SK-N-SH (cell line): ENCODE measurements at places on chromosomes 6 and 20.

- no peaks in the 10 kb centered on the region for H3K27me3 ChIP-seq
- H3K27ac ChIP-seq = no peak overlapping the region
Observed at GRCh38 chr6:39634646-39635341, 90.4 kb downstream of the KIF6 start.

DNA sequence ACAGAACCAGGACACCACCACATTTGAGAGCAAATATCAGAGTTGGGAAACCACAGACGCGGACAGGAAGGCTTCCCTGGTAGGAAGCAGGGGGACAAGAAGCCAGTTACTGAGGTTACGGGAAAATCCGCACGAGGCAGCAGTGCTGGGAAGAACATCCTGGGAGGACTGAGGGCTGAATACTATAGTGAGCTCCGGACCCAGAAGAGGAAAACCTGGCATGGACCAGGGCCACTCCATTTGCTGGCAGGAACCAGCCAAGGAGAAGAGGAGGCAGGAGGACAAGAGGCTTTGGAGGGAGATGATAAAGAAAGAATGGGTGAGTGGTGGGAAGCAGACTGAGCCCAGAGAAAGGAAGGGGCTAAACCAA is 6.1 kb upstream of the DSN1 start:
- no peak overlapping the region for H3K4me3 ChIP-seq
- H3K27me3 ChIP-seq = no peaks in the 10 kb centered on the region
- no peak for DNase-seq
- no peaks in the 10 kb centered on the region for H3K4me1 ChIP-seq

GRCh38 chr6:4802312-4802935 is 26.2 kb downstream of the CDYL start:
- no peaks in the 10 kb centered on the region for H3K36me3 ChIP-seq
- no peaks in the 10 kb centered on the region for H3K27me3 ChIP-seq
- no peak overlapping the region for H3K4me3 ChIP-seq
- H3K27ac ChIP-seq = no peak overlapping the region
- DNase-seq = no peak
- peaks cover 18% of the 10 kb centered on the region for H3K4me1 ChIP-seq

GRCh38 chr6:15329197-15329671 is 83.4 kb downstream of the JARID2 start:
- no peaks in the 10 kb centered on the region for H3K36me3 ChIP-seq
- H3K4me1 ChIP-seq = peaks cover 10% of the 10 kb centered on the region
- peak; percentile 42 for DNase-seq
- H3K4me3 ChIP-seq = no peak overlapping the region

DNA sequence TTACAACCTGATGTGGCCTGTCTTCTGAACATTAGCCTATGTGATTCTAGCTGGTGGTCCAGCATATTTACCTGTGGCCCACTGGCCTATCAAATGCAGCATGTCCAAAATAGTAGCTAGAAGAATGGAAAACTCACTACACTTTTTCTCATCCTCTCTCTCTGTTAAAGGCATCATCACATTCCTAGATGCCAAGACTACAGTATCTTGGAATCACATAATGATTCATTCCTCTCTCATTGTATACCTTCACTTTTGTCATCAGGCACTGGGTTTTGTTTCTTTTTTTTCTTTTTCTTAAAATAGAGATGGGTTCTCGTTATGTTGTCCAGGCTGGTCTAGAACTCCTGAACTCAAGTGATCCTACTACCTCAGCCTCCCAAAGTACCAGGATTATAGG is 45.0 kb downstream of the FAM83B start:
- H3K36me3 ChIP-seq = no peaks in the 10 kb centered on the region
- H3K27ac ChIP-seq = no peak overlapping the region
- no peak overlapping the region for H3K4me3 ChIP-seq
- no peaks in the 10 kb centered on the region for H3K4me1 ChIP-seq

DNA sequence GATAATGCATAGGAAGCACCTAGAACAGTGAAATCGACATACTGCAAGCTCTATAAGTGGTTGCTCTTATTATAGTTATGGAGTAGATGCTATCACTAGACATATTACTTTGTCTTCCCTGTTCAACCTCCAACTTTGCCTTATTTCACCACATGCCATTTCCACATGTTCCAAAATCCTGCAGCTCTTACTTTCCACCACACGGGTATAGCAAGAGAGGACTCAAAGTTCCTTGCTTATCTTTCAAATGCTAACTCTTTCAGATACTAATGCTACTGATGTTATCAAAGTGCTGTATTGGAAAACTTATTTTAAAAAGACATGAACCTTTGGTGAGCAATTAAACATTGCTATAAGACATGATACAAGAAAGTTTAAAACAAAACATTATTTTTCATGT is 1130.1 kb downstream of the HACE1 start:
- DNase-seq = no peak
- no peak overlapping the region for H3K27ac ChIP-seq
- H3K4me1 ChIP-seq = no peaks in the 10 kb centered on the region
- H3K27me3 ChIP-seq = no peaks in the 10 kb centered on the region
- no peak overlapping the region for H3K4me3 ChIP-seq

GRCh38 chr6:75458895-75459294 is 34.7 kb downstream of the FILIP1 start:
- no peak for DNase-seq
- H3K4me3 ChIP-seq = no peak overlapping the region
- no peaks in the 10 kb centered on the region for H3K36me3 ChIP-seq

GRCh38 chr20:1937316-1937976 is 42.2 kb downstream of the SIRPA start:
- no peak for DNase-seq
- H3K4me1 ChIP-seq = peaks cover 13% of the 10 kb centered on the region; the same call in 1 of the 2 replicates
- no peak overlapping the region for H3K4me3 ChIP-seq
- H3K36me3 ChIP-seq = peaks cover 6% of the 10 kb centered on the region

GRCh38 chr6:150293423-150294173 is 75.2 kb upstream of the IYD start:
- no peak for DNase-seq
- no peaks in the 10 kb centered on the region for H3K4me1 ChIP-seq
- H3K4me3 ChIP-seq = no peak overlapping the region
- H3K27me3 ChIP-seq = 0 out of 2 replicates have a peak, but pooled peaks cover 4% of the 10 kb centered on the region

- no peaks in the 10 kb centered on the region for H3K4me1 ChIP-seq
- H3K27ac ChIP-seq = no peak overlapping the region
- no peaks in the 10 kb centered on the region for H3K36me3 ChIP-seq
- DNase-seq = no peak
Observed at GRCh38 chr6:1136415-1136774, 175.5 kb upstream of the FOXQ1 start.

DNA sequence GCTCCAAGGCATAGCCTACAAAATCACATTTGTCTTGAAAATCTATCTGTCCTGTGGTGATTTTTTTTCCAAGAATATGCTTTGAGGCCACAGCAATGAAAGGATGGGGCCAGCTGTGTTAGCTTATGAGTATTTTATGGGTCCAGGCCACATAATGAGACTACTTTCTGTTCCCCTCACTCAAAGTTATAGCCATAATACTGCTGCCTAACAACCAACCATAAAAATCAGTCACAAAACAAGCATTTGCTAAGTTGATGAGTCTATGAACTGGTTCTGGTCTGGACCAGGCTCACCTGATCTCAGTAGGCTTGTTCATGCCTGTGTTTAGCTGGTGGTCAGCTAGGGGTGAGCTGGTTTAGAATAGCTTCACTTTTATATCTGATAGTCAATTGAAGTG is 192.5 kb upstream of the PLCB4 start:
- no peaks in the 10 kb centered on the region for H3K27me3 ChIP-seq
- no peaks in the 10 kb centered on the region for H3K36me3 ChIP-seq
- H3K4me1 ChIP-seq = no peaks in the 10 kb centered on the region
- no peak overlapping the region for H3K4me3 ChIP-seq
- no peak for DNase-seq

DNA sequence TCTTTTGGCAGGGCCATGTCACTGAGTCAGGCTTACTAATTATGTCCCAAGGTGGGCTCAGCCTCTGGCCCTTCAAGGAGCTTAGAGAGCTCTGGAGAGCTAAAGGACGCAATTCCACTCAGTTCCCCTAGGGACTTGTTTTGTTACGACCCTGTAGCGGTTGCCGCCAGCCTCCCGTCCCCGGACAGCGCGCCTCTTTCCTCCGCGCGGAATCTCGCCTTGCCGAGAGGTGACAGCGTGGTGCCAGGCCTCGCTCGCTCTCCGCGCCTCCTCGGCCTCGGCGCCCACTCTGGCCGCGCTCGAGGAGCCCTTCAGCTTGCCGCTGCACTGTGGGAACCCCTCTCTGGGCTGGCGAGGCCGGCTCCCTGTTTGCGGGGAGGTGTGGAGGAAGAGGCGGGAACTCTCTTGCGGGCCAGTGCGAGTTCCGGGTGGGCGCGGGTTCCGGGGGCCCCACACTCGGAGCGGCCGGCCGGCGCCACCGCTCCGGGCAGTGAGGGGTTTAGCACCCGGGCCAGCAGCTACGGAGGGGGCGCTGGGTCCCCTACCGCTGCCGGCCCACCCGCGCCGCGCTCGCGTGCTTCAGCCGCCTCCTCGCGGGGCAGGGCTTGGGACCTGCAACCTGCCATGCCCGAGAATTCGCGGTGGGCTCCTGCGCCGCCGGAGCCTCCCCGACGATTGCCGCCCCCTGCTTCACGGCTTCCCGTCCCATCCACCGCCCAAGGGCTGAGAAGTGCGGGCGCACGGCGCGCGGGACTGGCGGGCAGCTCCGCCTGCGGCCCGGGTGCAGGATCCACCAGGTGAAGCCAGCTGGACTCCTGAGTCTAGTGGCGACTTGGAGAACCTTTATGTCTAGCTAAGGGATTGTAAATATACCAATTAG is 9.9 kb upstream of the ZNF311 start:
- no peak overlapping the region for H3K27ac ChIP-seq
- no peak overlapping the region for H3K4me3 ChIP-seq
- H3K27me3 ChIP-seq = no peaks in the 10 kb centered on the region; the same call in 1 of the 2 replicates

- no peaks in the 10 kb centered on the region for H3K27me3 ChIP-seq
- no peaks in the 10 kb centered on the region for H3K36me3 ChIP-seq
- H3K4me3 ChIP-seq = no peak overlapping the region; the same call in 1 of the 2 replicates
- DNase-seq = peak; percentile 58
- peaks cover 37% of the 10 kb centered on the region for H3K4me1 ChIP-seq
Observed at GRCh38 chr20:31842471-31843157, 2.8 kb downstream of the FOXS1 start.

DNA sequence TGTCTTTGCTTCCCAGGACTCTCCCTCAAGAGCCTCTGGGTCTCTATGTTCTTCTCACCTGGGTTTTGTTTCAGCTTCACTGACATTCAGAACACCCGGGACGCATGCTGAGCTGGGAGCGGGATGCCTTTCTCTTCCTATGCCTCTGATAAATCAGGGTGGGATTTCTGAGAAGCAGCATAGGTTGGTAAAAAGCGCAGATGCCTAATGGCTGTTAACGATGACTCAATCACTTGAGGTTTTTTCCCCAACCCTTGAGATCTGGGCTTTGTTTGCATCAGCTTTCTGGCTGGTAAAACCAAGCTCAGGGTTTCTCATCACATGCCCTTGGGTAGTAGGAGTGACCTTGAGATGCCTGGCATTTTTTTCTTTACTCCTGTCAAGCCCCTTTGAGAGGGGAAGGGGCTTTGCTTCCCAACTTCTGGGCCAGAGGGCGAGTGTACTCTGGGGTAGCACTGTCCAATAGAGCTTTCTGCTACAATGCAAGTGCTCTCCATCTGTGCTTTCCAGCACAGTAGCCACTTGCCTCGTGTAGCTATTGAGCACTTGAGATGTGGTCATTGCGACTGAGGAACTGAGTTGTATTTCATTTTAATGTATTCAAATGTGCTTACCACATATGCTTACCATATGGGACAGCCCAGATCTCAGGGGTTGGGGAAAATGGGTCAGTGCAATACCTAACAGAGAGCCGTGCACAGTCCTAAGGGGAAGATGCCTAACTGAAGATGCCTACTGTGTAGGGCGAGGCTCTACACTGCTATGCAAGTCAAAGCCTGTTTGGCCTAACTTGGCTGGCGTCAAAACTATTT is 69.1 kb downstream of the PPP1R14C start:
- no peak overlapping the region for H3K27ac ChIP-seq
- DNase-seq = no peak
- peaks cover 9% of the 10 kb centered on the region; the same call in 1 of the 2 replicates for H3K27me3 ChIP-seq
- no peaks in the 10 kb centered on the region for H3K4me1 ChIP-seq

DNA sequence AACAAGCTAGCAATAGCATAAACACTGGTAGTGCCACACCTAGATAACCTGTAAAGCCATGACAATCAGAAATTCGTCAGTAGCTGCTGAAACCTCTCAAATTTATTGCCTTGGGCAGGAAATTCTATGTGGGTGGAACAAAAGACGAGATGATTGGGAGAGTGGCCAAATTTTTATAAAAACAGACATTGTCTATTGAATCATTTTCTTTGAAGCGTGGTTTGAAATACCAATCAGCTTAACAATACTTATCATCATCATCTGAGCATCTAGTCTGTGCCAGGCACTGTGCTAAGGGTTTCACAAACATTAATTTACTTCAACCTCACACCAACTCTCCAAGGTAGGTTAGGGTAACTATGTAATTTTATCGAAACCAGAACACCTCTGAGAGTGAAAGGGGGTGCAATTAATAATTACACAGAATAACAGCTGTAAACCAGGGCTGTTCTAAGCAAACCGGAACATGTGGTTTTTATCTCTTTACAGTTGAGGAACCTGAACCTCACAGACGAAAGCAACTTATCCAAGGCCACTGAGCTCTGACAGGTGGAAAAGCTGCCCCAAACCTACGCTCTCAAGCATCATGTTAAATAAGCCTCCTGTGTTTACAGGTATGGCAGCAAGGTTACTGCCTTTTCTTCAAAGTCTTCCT is 43.4 kb downstream of the NHSL1 start:
- H3K4me3 ChIP-seq = no peak overlapping the region
- H3K36me3 ChIP-seq = no peaks in the 10 kb centered on the region
- no peak overlapping the region for H3K27ac ChIP-seq
- no peak for DNase-seq

GRCh38 chr6:98929498-98930060 is 18.2 kb downstream of the FBXL4 start:
- H3K4me3 ChIP-seq = no peak overlapping the region
- peaks cover 43% of the 10 kb centered on the region for H3K36me3 ChIP-seq
- no peaks in the 10 kb centered on the region for H3K27me3 ChIP-seq
- H3K27ac ChIP-seq = no peak overlapping the region; the same call in 1 of the 2 replicates
- no peak for DNase-seq

- H3K27me3 ChIP-seq = no peaks in the 10 kb centered on the region
- DNase-seq = peak; percentile 57
- no peaks in the 10 kb centered on the region for H3K4me1 ChIP-seq
- no peaks in the 10 kb centered on the region for H3K36me3 ChIP-seq
- no peak overlapping the region for H3K27ac ChIP-seq
Observed at GRCh38 chr6:97059473-97059872, 134.9 kb downstream of the KLHL32 start.

GRCh38 chr6:54846243-54846856 is at the start of gene FAM83B:
TSS of gene FAM83B (plus strand) at chr6:54846771. CDS start at chr6:54870247, 23,476 bp downstream.
- no peaks in the 10 kb centered on the region for H3K4me1 ChIP-seq
- no peaks in the 10 kb centered on the region for H3K36me3 ChIP-seq
- H3K4me3 ChIP-seq = no peak within 1 kb of the TSS
- no peak for DNase-seq

GRCh38 chr20:24853916-24854315 is 95.2 kb upstream of the CST7 start:
- H3K36me3 ChIP-seq = no peaks in the 10 kb centered on the region
- H3K27me3 ChIP-seq = no peaks in the 10 kb centered on the region
- no peak for DNase-seq

- no peaks in the 10 kb centered on the region for H3K27me3 ChIP-seq
- no peaks in the 10 kb centered on the region for H3K4me1 ChIP-seq
- no peak within 1 kb of the TSS for H3K27ac ChIP-seq
- no peak within 1 kb of the TSS; the same call in 1 of the 2 replicates for H3K4me3 ChIP-seq
Observed at GRCh38 chr20:3712279-3712873, at the start of gene SIGLEC1. TSS of gene SIGLEC1 (minus strand) at chr20:3712600. CDS start at chr20:3707128, 5,472 bp downstream.

GRCh38 chr20:59692139-59692538 is 87.8 kb downstream of the PHACTR3 start:
- H3K4me1 ChIP-seq = no peaks in the 10 kb centered on the region; the same call in 1 of the 2 replicates
- no peaks in the 10 kb centered on the region for H3K36me3 ChIP-seq
- no peak overlapping the region for H3K4me3 ChIP-seq
- no peak for DNase-seq
- H3K27me3 ChIP-seq = no peaks in the 10 kb centered on the region
